ENCODE measurements at places on chromosomes 16 and 17.
A peak's percentile ranks its signal among the peaks of the same experiment; 100 is the strongest.

DNA sequence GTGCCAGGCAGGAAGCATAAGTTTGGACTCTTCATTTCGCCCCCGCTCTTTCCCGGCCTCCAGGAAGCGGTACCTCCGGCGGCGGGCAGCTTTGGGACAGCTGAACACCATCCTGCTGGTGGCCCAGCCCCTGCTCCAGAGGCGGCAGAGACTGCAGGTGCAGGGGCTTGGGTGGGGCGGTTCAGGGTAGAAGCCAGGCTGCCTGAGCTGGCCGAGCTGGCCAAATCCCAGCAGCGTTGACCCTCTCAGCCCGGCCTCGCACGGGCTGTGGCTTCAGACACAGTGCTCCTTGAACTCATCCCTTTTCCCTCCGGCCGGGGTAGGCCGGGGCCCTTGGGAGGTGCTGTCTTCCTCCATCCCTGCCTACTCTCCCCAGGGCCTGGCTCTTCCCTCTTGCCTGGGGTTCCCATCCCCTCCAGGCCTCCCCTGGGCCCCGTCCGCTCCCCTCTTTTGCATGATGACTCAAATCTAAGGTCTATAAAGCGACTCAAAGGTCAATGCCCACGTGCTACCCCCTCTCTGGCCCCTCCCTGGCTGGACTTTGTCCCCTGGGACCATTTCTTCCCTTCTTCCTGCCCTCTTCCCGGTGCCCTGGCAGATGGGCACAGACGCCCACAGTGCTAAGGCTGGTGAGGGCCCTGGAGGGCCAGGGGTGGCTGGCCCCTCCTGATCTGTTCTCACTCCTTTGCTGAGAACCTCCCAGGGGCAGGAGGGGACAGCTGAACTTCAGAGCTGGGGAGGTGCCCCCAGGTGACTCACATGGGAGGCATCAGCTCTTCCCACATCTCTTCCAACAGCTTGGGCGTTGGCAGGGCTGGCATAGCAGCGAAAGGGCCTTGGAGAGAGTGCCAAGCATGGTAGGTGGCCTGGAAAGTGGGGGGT, 22.7 kb downstream of the MYO15B start:
- DNase-seq, result no peak

GRCh38 chr16:74153773-74154172, 142.8 kb upstream of the PSMD7 start:
- no peak for DNase-seq

DNA sequence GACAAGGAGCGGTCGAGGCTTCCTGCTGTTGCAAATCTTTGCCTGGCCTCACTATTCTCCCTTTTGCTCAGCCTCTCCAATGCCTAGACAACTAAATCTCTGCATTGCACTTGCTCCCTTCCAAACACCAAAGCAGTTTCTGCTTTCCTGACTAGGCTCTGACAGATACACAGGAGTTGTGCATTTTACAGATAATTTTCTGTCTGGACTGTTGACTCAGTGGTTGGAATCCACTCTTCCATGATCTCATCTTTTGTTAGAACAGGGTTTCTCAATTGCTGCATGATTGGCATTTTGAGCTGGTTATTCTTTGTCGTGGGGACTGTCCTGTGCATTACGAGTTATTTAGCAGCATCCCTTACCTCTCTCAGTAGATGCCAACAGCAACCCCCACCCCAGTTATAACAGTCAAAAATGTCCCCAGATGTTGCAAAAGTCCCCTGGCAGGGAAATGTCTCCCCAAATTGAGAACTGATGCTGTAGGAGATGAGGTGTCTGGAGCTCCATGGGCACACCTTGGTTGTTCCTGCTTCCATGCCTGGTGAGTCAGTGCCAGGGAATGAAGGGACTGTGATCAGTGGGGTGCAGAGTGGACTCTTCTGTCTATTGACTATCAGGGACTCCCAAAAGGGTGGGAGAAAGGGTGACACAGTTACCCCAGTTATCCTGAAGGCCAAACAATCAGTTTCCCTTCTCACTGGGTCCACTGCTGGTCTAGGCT, 557.4 kb upstream of the PSMD7 start:
- no peak for DNase-seq

- no peak for DNase-seq
Measured at GRCh38 chr17:77438241-77439188, 297.7 kb downstream of the SEC14L1 start.

GRCh38 chr17:1908699-1909309, 79.0 kb downstream of the RPA1 start:
- peak; percentile 70 for DNase-seq

GRCh38 chr17:64200080-64201032, 62.7 kb downstream of the TEX2 start:
- peak; percentile 44 for DNase-seq

DNA sequence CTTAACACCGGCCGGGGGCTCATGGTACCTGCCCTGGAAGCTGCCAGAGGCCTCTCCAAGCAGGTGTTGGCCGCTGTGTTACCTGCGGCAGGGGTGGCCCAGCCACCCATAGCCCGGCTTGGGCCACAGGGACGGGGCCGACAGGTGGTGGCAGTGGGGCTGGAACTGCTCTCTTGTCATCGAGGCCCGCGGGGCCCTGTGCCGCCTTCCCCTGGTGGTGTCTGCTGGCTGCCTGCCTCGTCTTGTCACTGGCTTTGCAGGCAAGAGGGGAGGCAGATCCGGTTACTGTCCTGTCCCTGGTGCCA, 27.1 kb downstream of the GSE1 start:
- no peak for DNase-seq

GRCh38 chr17:1022278-1023024, 25.5 kb downstream of the TIMM22 start:
- DNase-seq, result no peak

- DNase-seq, result peak; percentile 97
Measured at GRCh38 chr17:45170931-45171337, 9.3 kb downstream of the HEXIM2 start.

DNA sequence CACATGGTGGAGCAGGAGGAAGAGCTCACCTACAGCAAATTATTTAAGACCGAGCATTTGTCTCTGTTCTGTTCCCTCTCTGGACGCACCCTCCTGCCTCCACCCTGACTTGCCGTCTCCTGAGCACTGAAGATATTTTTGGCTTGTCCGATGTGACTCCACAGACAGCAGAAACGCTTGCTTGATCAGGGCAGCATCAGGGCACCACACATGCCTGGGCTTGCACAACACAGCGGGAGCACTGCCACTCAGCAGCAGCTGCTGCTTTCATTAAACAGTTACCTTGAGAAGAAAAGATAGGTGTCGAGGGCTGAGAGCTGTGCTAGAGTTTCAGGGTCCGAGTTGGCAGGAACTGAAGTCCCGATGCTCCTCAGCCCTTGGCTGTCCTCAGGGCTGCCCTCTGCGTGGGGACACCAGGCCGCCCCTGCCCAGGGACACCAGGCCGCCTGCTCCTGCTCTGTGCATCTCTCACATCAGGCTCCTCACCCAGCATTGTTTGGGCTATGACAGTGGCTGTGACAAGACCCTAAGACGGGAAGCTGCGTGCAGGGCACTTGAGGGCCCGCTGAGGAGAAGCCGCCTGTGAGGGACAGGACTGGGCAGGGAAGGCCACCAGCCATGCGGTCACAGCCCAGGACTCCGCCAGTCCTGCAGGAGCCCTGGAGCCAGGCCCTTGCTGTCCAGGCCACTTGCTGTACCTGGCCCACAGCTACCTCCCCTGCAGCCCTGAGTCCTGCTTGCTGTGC, 21.3 kb upstream of the CDH15 start:
- DNase-seq, result no peak

DNA sequence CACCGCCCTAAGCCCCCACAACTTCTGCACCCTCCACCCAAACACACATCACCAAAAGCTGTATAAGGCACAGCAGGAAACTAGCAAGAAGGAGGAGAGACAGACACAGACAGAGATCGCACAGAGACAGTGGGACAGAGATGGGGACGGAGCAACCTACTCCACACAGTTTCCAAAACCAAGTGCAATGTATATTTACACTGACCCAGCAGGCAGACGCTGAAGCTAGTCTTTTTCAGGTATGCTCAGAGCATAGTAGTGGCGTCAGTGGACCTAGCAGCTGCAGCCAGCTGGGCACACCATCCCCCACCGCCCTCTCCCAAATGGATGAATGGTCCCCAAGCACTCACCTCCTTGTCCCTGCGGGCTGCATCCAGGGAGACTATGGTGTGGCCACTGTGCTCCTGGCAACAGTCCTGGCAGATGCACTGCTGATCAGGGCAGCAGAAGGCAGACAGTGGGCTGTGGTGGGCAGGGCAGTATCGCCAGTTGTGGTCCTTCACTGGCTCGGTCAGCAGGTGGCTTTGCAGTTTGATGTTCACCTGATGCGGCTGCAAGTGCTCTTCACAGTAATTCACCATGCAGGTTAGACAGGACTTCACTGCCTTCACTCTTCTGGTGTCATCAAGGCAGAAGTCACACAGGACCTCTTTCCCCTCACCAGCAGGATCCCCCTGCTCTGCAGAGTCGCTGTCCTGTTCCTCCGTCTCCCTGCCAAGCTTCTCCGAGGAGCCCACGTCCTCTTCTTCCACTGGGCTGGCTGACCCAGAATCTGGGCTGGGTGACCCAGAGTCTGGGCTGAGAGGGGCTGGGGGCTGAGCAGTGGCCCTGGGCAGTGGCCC, 31.5 kb upstream of the FBXW10B start:
- no peak for DNase-seq

DNA sequence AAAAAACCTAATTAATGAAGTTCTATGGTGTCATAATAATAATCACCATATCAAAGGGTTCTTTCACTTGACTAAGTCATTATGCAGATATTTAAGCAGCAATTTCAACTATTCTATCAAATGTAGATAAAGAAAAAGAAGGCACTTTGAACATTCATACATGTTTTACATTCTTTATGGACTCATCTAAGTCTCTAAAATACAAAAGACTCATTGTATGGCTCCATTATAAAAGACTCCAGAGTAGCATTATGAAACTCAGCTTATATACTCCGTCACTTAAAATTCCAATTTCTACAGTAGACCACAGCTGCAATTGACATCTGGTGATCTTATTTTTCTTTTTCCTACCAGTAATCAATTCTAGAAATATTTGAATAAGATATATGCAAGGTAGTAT, 173.5 kb upstream of the KIF2B start:
- no peak for DNase-seq

GRCh38 chr17:82820278-82821251, 19.3 kb downstream of the ZNF750 start:
- no peak for DNase-seq
